ENCODE measurements at places on chromosomes 6 and 20.

DNA sequence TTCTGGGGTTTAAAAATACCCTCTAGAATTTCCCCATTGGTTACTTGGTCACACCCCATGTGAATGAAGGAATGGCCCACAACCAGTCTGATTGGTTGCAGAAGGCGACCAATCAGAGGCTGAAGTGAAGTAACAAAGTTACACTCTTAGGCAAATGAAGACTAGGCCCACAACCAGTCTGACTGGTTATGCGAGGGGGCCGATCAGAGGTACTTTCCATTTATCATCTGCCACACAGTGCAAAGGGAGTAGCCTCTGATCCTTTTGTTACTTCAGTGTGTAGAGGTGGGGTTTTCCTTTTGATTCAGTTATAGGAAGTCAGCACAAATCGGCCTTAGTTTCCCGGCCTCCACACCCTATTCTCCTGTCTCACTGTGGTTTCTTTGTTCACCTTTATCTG is 61.2 kb upstream of the SGK1 start:
- no peak for DNase-seq

- DNase-seq = peak; percentile 21
Measured at GRCh38 chr6:144334150-144334708, 49.1 kb downstream of the UTRN start.

DNA sequence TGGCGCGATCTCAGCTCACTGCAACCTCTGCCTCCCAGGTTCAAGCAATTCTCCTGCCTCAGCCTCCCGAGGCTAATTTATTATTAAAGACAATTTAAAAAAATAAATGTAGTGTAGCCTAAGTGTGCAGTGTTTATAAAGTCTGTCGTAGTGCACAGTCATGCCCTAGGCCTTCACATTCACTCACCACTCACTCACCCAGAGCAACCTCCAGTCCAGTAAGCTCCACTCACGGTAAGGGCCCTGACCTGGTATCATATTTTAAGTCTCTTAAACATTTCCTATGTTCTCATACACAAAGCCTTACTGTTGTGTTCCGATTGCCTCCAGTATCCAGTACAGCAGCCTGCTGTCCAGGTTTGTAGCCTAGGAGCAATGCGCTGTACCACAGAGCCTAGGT is 168.2 kb upstream of the FOXQ1 start:
- no peak for DNase-seq

- no peak for DNase-seq
Measured at GRCh38 chr6:168348186-168348585, 28.6 kb upstream of the DACT2 start.

DNA sequence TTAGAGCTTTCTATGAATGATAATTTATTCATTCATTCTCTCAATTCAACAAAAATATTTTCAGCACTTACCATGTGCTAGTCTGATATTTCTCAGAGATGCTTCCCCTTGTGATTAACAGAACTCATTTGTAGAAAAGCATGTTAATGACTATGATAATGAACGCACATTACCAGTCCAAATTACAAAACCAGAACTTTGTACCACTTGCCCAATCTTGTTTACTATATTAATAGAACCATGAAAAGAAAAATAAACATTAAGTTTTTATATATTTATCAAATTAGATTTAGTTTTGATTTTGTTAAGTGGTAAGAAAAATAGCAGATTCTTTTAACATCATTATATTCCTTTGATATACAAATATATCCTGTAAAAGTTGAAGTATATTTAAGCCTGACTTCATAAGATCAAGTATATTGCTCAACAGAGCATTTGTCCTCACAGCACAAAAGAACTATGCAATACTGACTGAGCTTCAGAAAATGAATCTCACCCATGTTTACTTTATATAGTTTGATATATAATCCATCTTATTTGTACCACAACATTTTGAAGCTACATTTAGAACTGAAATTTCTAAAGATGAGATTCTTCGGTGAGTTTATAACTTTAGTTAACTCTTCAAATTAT is 48.9 kb downstream of the TMEM244 start:
- DNase-seq = no peak

DNA sequence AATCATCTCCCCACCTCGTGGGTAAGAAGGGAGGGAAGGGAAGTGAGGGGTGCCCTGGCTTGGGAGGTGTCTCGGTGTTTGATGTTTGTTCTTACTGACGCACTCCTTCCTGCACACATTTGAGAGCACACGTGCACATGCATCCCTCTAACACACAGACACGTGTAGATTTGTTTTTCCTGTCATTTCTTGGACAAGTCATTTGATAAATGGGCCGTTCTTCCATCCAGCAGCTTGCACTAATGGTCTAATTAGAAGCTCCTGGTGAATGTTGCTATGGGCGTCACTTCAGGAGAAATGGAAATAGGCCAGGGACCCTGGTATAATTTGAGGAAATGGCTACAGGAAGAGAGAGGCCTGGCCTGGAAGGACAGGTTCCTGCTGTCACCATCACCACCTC is 352.5 kb downstream of the CDH4 start:
- DNase-seq = no peak

DNA sequence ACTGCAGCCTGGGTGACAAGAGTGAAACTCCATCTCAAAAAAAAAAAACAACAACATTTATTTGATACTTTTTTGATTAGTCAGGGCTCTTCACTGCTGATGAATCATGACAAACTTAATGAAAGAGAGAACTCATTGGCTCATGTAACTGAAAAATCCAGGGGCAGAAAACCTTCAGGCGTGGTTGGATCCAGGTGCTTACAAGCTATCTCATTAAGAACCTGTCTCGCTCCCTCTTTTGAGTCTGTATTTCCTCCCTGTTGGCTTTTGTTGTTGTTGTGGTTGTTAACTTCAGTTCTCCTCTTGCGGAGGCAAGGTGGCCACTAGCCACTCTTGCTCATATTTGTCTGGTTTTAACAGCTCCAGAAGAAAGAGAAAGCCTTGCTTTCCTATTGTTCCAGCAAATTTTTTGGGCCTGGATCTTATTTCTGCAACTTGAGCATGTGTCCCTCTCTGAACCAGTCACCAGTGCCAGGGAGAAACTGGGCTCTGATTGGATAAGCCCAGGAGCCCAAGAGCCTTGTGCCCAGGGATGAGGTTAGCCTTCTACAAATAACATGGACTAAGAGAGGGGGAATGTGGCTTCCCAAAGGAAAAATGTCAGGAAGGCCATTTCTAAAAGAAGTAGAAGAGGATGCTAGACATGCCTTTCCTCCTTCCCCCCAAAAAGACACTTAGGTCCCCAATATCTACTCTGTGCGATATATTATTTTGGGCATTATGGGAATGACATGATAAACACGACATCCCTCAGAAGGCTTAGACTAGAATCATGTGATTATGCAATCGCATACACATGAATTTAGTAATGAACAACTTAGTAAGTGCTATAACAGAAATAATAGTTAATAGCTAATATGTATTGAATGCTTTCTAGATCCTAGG is 64.5 kb downstream of the PHACTR2 start:
- no peak for DNase-seq

GRCh38 chr6:37137201-37138090 is 32.5 kb upstream of the PIM1 start:
- DNase-seq = no peak

DNA sequence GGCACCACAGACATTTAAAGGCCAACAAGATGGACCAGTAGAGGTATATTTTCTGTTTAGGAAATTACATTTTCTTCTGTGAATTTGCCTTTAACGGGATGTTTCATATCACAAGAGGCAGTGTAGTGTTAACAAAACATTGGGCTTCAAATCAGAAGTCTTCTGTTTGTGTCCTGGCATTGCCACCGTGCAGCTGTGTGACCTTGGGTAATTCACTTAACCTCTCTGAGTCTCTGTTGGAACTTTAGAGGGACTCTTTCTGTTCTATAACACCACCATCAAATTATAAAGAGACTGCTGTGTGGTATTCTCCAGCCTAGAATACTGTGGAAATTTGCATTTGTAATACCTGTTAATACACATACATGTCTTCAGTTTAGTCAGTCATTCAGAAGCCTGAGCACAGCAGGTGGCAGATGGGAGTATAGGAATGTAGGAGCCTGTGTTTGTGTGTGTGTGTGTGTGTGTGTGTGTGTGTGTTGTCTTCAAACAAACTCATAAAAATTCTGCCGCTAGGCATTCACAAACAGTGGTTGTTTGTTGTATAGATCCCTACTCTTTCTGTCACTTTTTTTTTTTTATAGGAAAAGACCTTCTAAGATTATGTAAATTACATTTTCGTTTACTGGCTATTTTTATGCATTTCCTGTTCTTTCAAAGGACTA is 22.6 kb downstream of the UST start:
- no peak for DNase-seq

All from T-helper 1 cell (primary cell).